ENCODE measurements at places on chromosomes 7 and 10.
A peak's percentile ranks its signal among the peaks of the same experiment; 100 is the strongest.

DNA sequence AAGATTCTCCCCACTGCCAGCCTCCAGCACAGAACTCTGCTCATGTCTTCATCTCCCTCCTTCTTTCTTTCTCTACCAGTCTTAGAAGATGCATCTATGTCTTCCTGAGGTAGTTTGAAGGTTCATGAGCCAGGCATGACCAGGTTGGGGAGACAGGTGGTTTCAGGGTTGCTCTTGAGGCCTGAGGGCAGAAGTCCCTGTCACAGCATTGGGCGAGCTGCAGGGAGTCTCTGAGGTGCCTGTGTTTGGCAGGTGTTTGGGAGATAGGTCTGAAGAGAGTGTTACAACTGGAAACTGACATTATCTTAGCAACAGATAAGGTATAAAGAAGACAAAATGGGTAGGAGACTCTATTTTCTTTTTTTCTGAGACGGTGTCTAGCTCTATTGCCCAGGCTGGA, 18.7 kb downstream of the PRSS2 start:
- no peak for DNase-seq

- no peak for DNase-seq
Measured at GRCh38 chr7:43725251-43725650, 4.1 kb downstream of the COA1 start.

DNA sequence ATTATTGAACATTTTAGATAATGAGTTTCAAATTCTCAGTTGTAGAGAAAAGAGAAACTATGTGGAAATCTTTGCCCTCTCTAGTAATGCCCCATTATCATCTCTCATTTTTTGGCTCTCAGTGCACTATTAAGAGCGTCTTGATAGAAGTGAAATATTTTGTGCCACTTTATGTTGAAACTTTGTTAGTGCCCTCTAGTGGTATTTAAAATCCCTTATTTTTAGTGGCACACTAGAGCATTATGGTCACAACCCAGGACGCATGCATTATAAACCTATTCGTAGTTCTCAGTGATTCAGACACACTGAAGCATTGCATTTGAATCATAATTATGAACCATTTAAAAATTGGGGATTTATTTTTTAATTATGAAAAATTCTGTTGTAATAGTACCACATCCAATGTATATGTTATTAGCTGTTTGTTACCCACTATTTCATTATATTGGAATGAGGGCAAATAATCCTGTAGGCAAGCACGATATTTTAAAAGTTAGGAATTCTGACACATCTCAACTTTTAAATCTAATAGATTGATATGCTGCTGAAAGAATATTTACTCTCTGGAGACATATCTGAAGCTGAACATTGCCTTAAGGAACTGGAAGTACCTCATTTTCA, 21.9 kb downstream of the PDCD4 start:
- DNase-seq, result peak; percentile 86

DNA sequence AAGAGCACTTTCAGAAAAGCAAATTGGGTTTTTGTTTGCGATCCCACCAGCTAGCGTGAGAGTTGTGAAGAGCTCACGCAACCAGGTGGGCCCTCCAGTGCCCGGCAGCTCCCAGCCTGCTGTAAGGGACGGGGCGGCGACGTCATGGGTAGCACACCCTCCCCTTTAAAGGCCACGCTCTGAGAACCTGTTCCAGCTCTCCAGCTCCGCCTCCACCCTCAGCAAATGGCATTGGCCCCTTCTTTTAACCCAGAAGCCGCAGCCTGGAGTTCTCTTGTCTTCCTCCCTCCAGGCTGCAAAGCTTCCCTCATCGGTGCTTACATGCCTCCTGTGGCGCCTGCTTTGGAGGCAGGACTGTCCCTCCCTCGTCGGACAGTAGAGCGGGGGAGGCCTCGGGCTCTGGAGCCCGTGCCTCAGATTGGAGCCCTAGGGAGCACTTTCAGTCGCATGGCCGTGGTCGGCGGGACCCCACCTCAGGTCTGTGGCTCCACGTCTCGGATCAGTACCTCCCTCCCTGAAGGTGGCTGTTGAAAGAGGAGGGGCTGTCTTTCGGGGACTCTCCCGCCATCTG, 32.9 kb downstream of the WIPI2 start:
- DNase-seq, result no peak

DNA sequence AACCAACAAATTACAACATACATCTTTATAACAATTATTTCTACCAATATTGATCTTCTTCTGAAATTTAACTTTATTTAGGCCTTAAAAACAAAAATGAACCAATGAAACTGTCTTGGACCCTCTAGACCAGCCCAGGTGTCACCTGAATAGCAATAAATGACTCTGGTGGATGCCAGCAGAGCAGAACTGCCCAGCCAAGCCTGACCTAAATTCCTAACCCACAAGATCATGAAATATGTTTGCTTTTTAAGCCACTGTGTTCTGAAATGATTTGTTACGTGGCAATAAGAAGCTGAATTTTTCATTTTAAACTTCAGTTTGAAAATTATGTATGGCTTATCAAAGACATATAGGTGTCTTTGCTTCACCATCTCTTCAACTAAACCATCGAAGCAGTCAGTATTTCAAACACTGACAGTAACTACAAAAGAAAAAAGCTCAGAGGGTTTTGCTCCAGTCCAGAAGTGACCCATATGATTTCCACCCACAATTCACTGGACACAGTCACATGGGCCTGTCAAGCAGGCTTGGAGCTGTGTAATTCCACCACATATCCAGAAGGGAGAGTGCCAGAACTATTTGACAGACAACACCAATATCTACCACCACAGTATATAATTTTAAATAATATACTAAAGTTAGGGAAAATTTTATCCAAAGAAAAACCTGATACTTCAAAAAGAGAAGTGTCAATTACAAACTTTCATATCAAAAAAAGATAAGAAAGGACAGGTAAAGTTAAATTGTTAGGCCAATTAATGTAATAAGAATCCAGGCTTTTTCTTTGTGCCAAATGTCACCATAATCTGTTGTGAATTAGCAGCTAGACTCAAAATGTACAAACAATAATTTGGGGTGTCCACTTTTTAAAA, 94.5 kb downstream of the KMT2C start:
- DNase-seq, result peak; percentile 89

- no peak for DNase-seq
Measured at GRCh38 chr7:99127636-99128035, 16.3 kb downstream of the SMURF1 start.

DNA sequence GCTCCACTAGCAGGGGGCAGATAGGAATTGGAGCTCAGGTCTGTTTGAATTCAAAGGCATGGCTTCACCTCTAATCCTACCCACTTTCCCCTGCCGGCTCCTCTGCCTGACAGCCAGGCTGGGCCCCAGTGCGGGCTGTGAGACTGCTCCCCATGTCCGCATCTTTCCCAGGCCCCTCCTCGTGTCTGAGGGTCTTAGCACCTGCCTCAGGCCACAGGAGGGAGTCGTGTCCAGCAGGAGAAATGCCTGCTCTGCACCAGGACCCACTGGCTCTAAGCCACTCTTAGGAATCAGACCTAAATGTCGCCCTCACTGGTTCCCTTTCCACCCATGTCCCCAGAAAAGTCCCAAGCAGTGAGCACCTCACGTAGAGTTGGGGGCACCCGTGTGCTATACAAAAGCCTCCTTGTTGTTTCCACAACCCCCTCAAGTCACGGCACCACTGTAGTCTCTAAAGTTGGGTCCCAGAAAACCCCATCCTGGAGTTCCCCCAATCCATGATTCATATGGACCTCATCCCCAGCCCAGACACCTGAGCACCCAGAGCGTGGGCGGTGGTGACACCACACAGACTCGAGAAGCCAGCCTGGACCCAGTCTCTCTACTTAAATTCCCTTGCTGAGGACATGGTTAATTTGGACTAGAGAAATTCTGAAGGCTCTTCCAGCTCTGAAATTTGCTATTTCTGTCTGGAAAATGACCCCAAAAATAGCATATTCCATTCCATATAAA, 466.4 kb upstream of the ZMIZ1 start:
- no peak for DNase-seq

DNA sequence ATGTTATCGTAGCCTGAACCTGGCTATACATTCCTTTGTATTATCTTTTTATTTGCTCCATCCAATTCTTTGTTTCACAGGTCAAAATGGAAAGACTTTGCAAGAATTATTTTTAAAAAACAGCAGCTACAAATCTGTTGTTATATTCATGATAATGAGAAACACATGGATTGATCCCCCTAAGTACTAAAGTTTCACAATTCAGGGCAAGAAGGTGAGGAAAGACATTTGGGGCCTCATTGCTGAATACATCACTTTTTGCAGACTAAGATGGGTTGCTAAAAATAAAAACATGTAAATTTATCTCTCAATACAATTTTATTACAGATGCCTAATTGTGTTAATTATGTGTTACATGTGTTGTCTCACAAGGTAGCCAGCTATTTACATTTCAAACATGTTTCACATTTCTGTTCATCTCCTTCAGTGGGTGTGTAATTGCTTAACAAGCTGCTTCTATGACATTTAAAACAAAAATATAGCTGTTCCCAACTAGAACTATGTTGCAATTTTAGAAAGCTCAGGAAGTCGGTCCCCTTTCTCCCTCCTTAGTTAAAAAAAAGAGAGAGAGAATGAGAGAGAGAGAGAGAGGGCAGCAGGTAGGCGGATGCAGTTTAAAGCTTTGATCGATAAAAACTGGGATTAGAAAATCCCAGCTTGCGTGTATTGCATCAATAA, 606.3 kb upstream of the FZD8 start:
- DNase-seq, result no peak

GRCh38 chr7:66602159-66602558, 26.5 kb upstream of the KCTD7 start:
- DNase-seq, result no peak

GRCh38 chr7:128941946-128942526, 4.3 kb downstream of the IRF5 start:
- no peak for DNase-seq

DNA sequence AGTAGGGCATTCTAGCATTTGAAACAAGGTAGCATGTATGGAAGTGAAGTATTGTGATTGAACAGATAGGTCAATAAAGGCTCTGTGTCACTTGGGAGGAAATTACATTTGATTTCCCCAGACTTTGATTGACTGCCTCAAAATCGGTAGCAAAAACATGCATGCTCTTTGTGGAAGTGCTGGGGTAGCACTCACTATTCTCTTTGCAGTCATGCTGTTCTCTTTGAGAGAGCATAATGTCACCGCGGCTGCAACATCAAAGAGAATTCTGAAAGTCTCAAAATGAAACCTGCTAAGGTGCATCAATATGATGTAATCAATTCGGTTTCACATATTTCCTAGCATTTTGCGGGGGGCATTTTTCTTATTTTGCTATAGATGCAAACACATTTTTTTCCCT, 64.2 kb downstream of the ARMC3 start:
- no peak for DNase-seq

- DNase-seq, result no peak
Measured at GRCh38 chr7:29350351-29350750, 155.8 kb downstream of the CHN2 start.

GRCh38 chr10:117622471-117623184, 80.1 kb downstream of the EMX2 start:
- DNase-seq, result no peak

DNA sequence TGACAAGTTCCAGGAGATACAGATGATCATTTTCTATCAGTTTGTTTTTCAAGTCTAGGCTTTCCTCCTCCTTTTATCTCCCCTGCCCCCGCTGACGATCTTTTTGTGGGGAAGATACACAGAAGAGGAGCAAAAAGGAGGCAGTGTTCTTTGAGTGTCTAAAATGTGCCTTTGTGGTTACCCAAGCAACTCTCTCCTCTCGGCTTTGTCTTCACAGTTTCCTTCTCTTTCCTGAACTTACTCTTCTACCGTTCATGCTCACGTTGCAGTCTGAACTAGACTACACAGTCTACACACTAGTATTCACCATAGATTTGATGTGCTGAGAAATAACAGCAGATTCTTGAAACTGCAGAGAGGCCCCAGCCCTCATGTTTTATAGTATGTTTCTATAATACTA, 23.6 kb downstream of the CEP41 start:
- no peak for DNase-seq

DNA sequence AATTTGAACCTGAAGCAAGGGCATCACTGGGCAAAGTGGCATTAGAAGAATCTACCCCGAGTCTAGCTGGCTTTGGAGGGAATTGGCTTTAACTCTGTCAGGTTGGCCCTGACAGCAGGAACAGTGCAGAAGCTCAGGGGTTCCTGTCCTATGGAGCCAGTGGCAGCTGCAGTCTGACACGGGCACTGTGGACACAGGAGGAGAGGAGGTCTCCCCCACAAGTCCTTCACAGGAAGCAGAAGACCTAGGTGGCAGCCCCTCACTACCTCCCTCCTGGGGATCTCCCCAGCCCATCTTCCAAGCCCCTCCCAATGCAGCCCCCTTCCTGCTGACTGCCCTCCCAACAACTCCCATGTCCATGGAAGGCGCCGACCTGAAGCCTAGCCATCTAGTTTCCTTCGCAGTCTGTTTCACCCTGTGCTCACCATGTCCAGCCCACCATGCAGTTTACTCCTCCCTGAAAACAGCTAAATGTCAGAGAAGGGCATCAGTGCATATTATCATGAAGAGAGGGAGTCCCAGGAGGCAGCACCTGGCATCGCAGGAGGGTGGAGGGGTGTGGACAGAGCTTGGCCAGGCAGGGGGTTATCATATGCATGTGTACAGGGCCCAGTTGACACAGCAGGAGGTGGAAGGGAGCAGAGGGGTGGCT, 17.9 kb upstream of the GDF10 start:
- DNase-seq, result no peak

DNA sequence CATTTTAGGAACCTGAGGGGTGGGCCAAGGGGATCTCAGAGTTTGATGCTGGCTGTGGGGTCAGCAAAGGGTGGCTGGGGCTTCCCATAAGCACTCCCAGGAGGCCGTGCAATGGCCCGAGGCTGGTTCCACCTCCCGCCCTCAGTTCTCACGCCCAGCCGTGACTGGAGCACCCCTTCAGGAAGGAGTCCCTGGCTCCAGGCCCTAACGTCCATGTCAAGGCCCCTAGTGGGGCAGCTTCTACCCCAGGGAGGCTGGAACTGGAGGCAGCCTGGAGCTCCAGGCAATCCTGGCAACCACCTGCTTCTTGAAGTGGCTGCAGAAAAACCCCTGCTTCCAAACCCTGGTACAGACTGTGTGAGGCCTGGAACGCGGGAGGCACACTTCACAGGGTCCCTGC, 165.5 kb downstream of the DIP2C start:
- no peak for DNase-seq

DNA sequence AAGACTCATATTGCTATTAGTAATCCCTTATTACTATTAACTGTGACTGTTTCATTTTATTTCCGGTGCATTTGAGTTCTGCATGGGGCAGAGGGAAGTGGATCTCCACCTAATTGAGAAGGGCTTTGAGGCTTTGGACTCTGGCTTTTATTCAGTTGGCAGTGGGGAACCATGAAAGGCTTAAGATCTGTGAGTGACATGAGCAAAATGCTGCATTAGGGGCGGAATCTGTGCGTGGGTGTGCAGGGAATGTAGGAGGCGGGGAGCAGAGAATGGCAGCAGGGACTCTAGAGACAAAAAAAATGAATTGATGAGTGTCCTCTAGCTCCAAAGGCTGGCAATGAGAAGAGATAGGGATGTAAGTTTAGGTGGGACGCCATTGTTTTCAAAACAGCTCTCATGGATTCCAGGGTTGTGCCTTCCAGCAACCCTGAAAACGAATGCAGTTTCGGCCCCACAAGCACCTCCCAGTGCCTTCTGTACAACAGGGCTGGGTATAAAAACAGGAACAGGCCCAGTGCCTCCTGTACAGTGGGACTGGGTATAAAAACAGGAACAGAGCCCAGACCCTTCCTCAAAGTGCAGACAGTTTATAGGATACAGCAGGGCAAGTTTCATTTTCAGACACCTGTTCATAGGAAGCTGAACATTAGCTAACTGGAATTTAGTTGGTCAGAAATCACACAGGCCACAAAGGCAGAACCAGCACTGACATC, 663.3 kb upstream of the FOXK1 start:
- no peak for DNase-seq
